ENCODE measurements at places on chromosomes 13 and 19. TPM values are rescaled to one million over a fixed set of nuclear protein-coding genes. Genes with fewer than 3 reads are reported as not detected.

Gene CLEC4M
- not detected for total RNA-seq

Gene FUT1
- total RNA-seq = 3.5 TPM

Gene ZNF443
- total RNA-seq = 2.8 TPM

Gene PSG11
- not detected for total RNA-seq

Gene ADM5
- 1.2 TPM for total RNA-seq

Gene SLC25A41
- 0.18 TPM for total RNA-seq

GRCh38 chr19:31671411-31672035 lies 322.3 kb upstream of the TSHZ3 start:
- DNase-seq = no peak

- no peak for DNase-seq
These were observed 26.7 kb upstream of the RNF113B start for GRCh38 chr13:98203646-98204326.

GRCh38 chr19:50909240-50910070 lies 1.7 kb downstream of the KLK4 start:
- peak; percentile 37 for DNase-seq

DNA sequence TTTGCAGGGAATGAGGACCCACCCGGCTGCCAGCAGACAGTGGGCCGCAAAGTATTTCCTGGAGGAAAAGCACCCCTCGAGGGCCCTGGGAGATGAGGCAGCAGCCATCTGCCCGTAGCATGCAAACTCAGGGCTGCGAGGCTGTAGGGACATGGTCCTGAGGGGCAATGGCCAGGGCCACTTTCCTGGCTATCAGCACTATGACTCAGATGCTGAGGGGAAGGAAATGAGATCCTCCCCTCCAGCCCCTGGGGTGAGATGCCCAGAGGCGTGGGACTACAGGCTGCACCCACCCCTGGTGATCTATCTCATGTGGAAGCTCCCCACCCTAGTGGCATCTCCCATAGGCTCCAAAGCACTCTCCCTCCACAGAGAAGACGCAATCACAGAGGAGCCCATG lies 80.1 kb downstream of the SLC7A1 start:
- DNase-seq = no peak

- no peak for DNase-seq
These were observed 28.0 kb upstream of the KBTBD7 start for GRCh38 chr13:41222259-41222852.
